ENCODE measurements at places on chromosomes 5 and 9.

DNA sequence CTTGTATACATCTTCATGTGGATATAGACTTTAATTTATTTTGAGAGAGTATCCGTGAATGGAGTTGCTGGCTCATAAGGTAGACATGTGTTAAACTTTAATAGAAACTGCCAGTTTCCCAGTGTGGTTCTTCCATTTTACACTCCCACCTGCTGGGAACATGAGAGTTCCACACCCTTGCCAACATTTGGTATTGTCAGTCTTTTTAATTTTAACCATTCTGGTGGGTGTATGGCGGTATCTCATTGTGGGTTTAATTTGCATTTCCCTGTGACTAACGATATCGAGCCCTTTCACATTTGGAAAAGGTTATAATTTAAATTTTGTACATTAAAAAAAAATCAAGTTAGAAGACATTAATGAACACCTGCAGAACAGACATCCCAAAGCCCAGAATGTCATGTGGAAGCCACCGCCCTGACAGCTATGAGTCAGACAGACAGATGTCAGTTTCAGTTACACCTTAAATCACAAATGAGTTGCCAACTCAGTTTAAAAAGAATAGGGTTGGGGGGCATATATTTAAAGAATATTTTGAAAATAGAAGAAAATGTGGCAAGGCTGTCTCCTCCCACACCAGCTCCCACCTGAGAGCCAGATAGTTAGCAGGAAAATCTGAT is 36.9 kb downstream of the ANKRD33B start:
- H3K4me1 ChIP-seq: peaks cover 7% of the 10 kb centered on the region
- no peaks in the 10 kb centered on the region for H3K36me3 ChIP-seq
- DNase-seq: no peak

- DNase-seq: no peak
- H3K4me3 ChIP-seq: no peak overlapping the region
- no peaks in the 10 kb centered on the region for H3K4me1 ChIP-seq
- no peaks in the 10 kb centered on the region for H3K27me3 ChIP-seq
- no peaks in the 10 kb centered on the region for H3K36me3 ChIP-seq
Observed at GRCh38 chr9:2570615-2571479, 50.7 kb upstream of the VLDLR start.

- H3K27me3 ChIP-seq: no peaks in the 10 kb centered on the region
- no peaks in the 10 kb centered on the region for H3K4me1 ChIP-seq
- no peak for DNase-seq
- H3K36me3 ChIP-seq: no peaks in the 10 kb centered on the region
- no peak overlapping the region for H3K4me3 ChIP-seq
Observed at GRCh38 chr5:89246252-89246651, 363.3 kb upstream of the MEF2C start.

DNA sequence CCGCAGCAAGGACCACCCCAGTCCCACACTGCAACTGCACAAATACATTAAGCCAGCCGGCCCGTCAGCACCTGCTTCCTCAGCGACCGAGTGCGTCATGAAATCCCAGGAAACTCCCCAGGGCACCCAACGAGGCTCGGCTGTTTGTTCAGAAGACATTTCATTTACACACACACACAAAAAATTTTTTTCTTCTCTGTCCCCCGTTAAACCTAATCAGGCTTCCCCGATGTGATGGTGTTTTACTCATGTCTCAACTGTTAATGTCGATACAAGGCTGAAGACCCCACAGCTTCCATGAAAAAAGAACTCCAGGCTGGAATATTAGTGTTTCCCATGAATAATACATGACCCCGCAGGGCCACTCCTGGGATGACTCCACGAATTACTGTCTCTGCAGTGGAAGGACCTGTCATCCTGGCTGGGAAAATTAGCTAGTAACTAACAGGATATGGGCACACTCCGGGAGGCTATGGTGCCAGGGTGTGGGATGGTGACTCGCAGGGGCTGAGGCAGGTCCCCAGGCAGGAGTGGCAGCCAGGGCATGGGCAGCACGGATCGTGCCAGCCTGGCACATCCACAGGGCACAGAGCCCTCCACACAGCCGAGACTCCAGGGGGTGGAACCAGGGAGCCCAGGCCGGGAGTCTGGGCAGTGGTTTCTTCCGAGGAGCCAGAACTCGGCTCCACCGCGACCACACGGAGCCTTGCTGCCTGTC is 102.4 kb downstream of the VAV2 start:
- H3K27ac ChIP-seq: peak overlapping the region; percentile 86
- no peak overlapping the region for H3K4me3 ChIP-seq
- H3K4me1 ChIP-seq: peaks cover 52% of the 10 kb centered on the region
- no peaks in the 10 kb centered on the region for H3K36me3 ChIP-seq
- no peaks in the 10 kb centered on the region for H3K27me3 ChIP-seq

DNA sequence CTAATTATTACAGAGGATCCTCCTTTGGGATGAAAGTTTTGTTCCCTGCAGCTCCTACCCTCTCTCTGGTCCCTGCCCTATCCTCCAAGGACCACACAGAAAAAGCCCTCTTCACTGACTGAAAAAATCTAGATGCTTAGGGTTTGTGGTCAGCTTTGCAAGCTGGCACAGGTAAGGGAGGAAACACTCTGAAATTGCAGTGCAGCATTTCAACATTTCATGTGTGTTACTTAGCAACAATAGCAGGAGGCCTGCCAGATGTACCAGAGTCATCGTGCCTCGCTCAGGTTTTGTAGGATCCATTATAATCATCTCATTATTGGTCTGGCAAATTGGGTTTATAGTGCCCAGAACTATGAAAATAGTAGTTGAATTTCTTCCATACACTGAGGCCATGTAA is 109.5 kb downstream of the PALM2AKAP2 start:
- peaks cover 7% of the 10 kb centered on the region for H3K4me1 ChIP-seq
- no peak overlapping the region for H3K4me3 ChIP-seq
- no peaks in the 10 kb centered on the region for H3K27me3 ChIP-seq
- no peaks in the 10 kb centered on the region for H3K36me3 ChIP-seq

GRCh38 chr9:94922691-94923107 is 196.2 kb downstream of the AOPEP start:
- H3K36me3 ChIP-seq: no peaks in the 10 kb centered on the region
- no peak for DNase-seq
- no peak overlapping the region for H3K4me3 ChIP-seq
- H3K27ac ChIP-seq: peak overlapping the region; percentile 70
- no peaks in the 10 kb centered on the region for H3K27me3 ChIP-seq
- H3K4me1 ChIP-seq: peaks cover 40% of the 10 kb centered on the region

DNA sequence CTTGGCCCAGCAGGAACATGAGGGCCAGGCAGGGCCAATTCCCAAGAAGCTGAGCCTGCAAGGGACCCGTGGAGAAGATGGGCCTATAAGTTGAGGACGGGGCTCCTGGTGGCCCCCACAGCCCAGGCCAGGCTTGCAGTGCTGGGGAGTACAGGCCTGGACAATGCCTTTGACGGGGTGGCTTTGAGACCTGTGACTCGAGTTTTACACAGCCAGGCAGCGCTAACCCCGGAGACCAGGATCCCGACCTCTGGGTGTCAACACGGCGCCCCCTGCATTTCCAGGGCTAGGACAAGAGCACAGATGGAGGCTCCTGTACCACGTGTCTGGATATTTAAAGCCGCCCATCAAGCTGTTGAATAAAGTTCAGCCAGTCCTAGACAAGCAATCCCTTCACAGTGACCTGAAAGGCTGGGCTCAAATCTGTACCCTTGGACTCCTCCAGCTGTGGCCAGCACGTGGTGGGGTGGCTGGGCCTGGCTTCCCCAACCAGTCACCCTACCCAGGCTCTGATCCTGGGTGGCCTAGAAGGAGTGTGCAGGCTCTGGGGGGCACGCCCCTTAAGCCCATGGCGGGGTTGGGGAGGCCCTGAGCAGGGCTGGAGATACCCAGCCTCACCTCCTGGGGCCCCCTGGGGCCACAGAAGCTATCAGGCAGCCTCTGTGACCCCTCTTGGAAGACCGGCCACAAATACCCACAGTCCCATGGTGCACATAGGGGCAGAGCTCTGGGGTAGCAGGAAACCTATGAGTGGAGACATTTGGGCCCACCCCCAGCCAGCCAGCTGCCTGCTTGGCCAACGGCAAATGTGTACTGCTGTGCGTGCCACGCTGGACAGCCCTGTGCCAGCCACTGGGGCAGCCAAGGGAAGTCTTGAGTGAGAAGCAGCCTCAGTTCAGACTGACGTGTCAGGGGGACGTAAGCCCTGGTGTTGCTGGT is 88.7 kb downstream of the NTNG2 start:
- no peaks in the 10 kb centered on the region for H3K36me3 ChIP-seq
- DNase-seq: no peak
- H3K27me3 ChIP-seq: no peaks in the 10 kb centered on the region

GRCh38 chr9:21078702-21079101 is 960 bp upstream of the IFNB1 start:
- peaks cover 15% of the 10 kb centered on the region for H3K4me1 ChIP-seq
- no peak for DNase-seq
- no peaks in the 10 kb centered on the region for H3K27me3 ChIP-seq

DNA sequence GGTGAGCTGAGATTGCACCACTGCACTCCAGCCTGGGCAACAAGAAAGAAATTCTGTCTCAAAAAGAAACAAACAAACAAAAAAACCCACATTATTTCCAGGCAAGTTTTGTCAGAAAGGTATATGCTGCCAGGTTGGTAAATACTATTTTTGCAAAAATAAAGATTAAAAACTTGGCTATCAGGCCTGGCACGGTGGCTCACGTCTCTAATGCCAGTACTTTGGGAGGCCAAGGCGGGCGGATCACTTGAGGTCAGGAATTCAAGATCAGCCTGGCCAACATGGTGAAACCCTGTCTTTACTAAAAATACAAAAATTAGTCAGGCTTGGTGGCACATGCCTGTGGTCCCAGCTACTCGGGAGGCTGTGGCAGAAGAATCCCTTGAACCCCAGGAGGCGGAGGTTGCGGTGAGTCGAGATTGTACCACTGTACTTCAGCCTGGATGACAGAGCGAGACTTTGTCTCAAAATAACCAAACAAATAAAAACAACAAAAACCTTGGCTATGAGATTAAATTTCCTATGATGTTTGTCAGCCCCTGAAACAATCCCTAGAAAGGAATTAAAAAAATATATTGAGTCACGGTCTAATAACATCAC is 22.7 kb downstream of the AGXT2 start:
- no peak overlapping the region for H3K4me3 ChIP-seq
- no peaks in the 10 kb centered on the region for H3K36me3 ChIP-seq
- H3K27ac ChIP-seq: no peak overlapping the region
- no peaks in the 10 kb centered on the region for H3K27me3 ChIP-seq
- no peak for DNase-seq
- H3K4me1 ChIP-seq: no peaks in the 10 kb centered on the region

- H3K36me3 ChIP-seq: no peaks in the 10 kb centered on the region
- no peak overlapping the region for H3K4me3 ChIP-seq
- H3K4me1 ChIP-seq: no peaks in the 10 kb centered on the region
- no peaks in the 10 kb centered on the region for H3K27me3 ChIP-seq
- DNase-seq: no peak
Observed at GRCh38 chr9:134088063-134088725, 20.4 kb upstream of the BRD3 start.

DNA sequence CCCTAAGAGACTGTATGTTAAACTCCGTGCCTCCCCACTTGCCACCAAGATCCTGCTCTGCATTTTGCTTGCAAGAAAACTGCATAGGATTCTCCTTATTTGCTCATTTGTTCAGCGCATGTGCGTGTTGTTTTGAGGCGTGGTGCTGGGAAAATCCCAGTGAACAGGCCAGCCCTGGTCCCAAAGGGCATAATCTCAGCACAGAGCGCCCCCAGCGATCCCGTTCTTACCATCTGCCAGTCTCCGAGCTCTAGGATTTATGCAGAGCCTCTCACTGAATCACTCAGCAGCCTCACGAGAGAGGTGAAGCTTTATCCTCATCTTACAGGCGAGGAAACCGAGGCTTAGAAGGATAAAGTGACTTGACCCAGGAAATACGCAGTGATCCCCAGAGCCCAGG is 11.5 kb downstream of the PRRX2 start:
- H3K27me3 ChIP-seq: no peaks in the 10 kb centered on the region
- no peak overlapping the region for H3K27ac ChIP-seq
- peaks cover 7% of the 10 kb centered on the region for H3K4me1 ChIP-seq
- DNase-seq: no peak
- H3K4me3 ChIP-seq: no peak overlapping the region
- H3K36me3 ChIP-seq: no peaks in the 10 kb centered on the region

DNA sequence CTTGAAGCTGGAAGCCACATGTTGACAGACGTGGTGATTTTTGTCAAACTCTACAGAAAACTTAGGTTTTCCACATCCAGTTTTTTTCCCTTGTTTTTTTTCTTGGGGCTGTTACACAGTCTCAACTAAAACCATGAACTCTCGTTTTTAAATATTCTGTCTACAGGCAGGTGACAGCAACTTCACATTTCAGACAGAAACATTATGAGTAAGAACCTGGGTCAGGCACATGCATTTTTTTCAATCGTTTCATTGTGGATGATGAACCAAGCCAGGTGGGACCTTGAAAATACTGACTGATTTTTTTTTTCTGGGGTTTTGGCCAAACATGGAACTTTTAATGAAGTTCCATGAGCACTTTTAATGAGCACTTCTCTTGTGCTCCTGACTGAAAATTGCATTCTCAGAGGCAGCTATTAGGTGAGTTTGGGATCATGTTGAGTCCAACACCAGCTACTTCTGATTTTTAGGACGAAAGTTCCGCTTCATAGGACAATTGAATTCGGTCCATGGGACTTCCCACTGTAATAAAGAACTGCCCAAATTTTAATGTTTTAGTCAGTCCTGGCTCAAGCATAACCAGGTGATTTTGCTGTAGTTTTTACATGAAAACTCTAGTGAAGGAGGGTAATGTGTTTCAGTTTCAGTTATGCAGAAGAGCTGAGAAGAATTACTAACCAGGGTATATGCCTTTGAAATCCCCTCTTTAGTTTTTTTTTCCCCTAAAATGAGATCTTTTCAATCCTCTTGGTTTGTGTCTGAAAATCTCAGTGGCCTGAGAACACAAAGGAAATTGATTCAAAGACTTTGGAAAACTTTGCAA is 93.2 kb upstream of the ADAMTS16 start:
- H3K27ac ChIP-seq: no peak overlapping the region
- no peaks in the 10 kb centered on the region for H3K36me3 ChIP-seq
- no peak overlapping the region for H3K4me3 ChIP-seq
- no peaks in the 10 kb centered on the region for H3K4me1 ChIP-seq
- no peak for DNase-seq

GRCh38 chr5:159786901-159787691 is 129.2 kb upstream of the ADRA1B start:
- H3K36me3 ChIP-seq: no peaks in the 10 kb centered on the region
- no peak for DNase-seq
- no peak overlapping the region for H3K27ac ChIP-seq
- H3K27me3 ChIP-seq: no peaks in the 10 kb centered on the region

- H3K27me3 ChIP-seq: no peaks in the 10 kb centered on the region
- H3K27ac ChIP-seq: peak overlapping the region; percentile 92
Observed at GRCh38 chr5:138542180-138542955, 668 bp downstream of the ETF1 start.

GRCh38 chr5:62065050-62065449 is 241.0 kb upstream of the KIF2A start:
- H3K27me3 ChIP-seq: no peaks in the 10 kb centered on the region
- no peak overlapping the region for H3K4me3 ChIP-seq
- no peak overlapping the region for H3K27ac ChIP-seq
- H3K4me1 ChIP-seq: no peaks in the 10 kb centered on the region
- no peak for DNase-seq

Data from neural progenitor cell (in vitro differentiated cells).